Sciatic nerve (tissue), 2 donors: ENCODE measurements at places on chromosomes 6 and 20.

DNA sequence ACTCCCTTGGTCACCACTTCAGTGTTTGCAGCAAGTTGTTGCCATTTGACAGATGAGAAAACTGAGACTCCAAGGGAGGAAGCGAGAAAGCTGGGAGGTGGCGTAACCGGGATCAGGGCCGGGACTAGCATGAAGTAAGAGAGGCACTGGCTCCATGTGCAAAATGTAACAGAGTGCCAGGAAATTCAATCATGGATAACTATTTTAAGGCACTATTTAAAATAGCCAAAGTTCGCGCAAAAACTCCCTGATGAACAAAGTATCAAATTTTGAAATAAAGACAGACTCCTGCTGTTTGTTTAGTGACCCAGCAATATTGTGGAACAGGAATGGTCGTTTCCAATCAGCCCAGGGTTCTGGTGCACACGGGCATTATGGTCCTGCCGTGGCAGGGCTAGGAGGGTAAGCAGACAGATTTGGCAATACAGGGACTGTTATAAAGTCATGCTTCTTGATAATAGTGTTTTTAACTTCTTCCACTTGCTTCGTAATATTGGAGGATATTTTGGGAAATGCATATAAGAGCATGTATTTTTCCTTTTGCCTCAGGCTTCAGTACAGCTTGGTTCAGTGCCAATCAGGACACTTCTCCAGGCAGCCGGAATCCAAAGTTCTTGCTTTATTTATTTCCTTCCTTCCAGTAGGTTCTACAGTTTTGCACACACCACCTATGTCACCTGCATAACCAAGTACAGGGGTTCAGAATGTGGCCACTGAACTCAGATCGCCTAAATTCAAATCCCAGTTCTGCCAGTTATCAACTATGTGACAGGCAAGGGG, 141.6 kb downstream of the EYA2 start:
- no peak for DNase-seq

GRCh38 chr6:23633996-23634395, 492.0 kb upstream of the NRSN1 start:
- DNase-seq: no peak

DNA sequence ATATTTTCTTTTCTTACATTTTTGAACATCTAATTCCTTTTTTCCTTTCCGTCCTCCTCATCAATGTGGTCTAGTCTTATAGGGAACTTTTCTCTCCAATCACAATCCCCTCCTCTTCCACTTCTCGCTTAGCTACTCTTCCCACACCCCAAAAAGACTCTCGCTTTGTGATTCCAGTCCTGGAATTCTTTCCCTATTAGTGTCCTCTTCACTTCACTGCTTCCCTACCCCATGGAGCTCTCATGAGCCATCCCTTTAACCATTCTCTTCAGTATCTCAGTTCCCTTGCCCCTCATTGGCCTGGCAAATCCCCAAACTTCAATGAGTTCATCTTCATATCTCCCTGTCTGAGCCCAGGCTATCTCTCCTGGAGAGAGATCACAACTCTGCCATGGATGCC, 55.3 kb upstream of the CEP85L start:
- no peak for DNase-seq

GRCh38 chr20:50190251-50191064, at the start of gene CEBPB:
CEBPB (plus strand) TSS chr20:50190830; CDS start chr20:50191034, 204 bp downstream.
- DNase-seq: peak; percentile 96

DNA sequence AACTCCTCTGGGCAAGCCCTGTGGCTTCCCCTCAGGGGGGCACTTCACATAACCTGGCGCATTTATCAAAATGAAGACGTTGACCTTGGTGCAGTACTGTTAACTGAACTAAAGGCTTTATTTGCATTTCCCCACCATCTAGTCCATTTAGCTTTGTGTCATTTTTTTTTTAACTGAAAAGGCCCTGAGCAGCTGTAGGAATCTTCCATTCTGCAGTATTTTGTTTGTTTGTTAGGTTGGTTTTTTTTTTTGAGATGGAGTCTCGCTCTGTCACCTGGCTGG, 10.7 kb downstream of the TMEM181 start:
- no peak for DNase-seq

GRCh38 chr6:55473722-55474121, 105.3 kb downstream of the HMGCLL1 start:
- no peak for DNase-seq

DNA sequence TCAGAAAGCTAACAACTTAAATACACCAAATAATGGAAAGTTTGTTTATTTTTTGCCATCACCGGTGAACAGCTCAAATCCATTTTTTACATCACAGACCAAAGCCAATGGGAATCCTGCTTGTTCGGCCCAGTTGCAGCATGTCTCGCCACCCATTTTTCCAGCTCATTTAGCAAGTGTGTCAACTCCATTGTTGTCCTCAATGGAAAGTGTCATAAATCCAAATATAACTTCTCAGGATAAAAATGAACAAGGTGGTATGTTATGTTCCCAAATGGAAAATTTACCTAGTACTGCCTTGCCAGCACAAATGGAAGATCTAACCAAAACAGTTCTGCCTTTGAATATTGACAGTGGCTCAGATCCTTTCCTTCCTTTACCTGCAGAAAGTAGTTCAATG, 65.3 kb upstream of the SMIM8 start:
- no peak for DNase-seq

GRCh38 chr20:33811776-33812151, 616 bp downstream of the CHMP4B start:
- no peak for DNase-seq

- no peak for DNase-seq
Observed at GRCh38 chr20:46709055-46709458, 392 bp upstream of the SLC2A10 start.

- DNase-seq: no peak
Observed at GRCh38 chr6:96089173-96089572, 73.4 kb downstream of the FUT9 start.

GRCh38 chr6:69880601-69881000, 14.2 kb downstream of the COL19A1 start:
- no peak for DNase-seq

GRCh38 chr6:90351696-90352095, 55.1 kb upstream of the BACH2 start:
- DNase-seq: no peak

DNA sequence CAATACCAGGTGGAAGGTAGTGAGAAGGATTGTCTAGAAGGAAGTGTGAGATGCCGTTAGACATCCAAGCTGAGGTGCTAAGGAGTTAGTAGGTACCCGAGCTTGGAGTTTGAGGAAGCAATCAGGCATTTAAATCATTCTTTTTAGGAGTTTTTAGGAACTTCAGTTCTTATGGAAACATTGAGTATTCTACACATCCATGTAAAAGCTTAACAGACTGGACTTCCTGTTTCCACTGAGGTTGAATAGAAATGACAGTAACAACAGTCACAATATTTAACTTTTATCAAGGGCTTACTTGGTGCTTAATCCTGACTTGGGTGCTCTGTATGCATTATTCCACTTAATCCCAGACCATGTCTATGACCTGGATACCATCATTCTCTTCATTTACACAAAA, 136.4 kb downstream of the UST start:
- no peak for DNase-seq

DNA sequence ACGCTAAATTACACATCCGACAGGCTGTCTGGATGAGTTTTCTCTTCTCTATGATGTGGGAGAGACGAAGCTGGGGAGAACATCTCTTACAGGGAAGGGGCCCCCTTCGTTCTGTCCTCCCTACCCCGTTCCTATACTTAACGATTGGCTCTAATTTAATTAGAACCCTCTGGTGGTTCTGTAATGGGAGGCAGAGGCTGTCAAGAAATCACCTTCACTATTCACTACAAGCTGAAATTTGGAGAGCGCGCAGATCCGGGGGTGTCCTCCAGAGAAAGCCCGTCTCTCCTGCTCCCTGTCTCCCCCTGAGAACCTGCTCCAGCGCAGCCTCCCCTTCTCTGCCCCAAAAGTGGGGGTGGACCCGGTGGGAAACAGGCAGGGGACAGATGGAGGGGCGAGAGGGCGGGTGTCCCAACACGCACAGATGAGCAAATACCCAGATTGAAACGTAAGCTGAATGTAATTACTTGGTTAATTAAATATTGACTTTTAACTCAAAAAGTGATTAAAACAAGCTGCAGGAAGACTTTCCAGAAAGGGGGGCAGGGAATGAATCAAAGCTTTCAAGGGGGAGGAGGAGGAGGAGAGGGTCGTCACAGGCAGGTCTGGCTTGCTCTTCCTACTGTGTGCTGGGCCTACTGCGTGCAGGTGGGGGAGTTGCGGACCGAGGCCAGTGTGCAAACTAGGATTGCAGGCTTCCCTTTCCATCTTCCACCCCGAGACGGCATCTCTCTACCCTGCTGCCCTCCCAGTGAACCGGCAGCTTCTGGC, 1.3 kb downstream of the SULF2 start:
- no peak for DNase-seq

DNA sequence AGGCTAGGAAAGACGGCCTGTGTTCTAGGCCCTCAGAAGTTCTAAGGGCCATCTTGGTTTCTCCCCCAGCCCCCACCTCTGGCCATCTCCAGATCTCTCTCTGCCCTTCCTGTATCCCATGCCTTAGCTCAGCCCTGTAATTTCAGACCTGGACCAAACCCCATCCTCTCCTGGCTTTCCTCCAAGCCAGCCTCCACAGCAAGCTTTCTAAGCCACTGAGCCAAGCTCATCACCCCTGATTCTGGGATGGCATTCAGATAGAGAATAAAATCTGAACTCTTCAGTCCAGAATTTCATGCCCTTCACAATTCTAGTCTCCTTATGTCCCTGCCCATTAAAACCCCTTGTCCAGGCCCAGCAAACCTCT, 18.9 kb upstream of the CCM2L start:
- DNase-seq: no peak
